Suprapubic skin (tissue), 4 donors: ENCODE measurements at places on chromosomes 3 and 15.

DNA sequence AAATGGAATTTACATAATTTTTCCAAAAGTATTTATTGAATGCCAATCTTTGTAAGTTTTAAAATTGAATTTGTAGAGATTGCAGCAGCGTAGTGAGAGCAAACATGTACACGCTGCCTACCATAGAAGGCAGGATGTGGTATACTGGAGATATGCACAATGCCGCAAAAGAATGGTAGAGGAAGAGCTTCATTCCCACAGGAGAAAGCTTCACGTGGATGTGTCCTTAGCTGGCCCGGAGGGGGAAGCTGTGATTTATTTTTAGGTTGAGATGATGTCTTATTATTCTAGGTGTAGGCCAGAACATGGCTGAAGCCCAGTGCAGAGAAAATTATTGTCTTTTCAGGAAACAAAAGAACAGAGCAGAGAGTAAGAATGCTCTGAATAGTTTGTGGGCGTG lies 743.3 kb upstream of the BCHE start:
- DNase-seq, result no peak

DNA sequence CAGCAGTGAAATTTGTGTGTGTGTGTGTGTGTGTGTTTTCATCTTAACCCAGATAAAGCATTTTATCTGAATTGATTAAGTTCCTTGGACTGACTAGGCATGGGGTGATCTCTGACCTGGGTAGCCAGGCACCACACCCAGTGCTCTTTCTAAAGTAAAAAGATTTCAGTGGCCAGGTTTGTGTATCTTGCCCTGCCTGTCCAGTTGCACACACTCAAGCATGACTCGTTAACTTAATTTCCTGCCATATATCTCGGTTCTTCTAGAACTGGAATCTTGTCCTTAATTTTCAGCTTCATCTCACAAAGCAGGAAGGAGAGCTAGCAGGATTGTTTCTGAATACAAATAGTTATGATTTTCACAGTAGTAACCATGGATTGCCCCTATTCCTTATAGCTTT lies 17.0 kb downstream of the TM4SF18 start:
- no peak for DNase-seq

- no peak for DNase-seq
Measured at GRCh38 chr3:27010834-27011233, 358.3 kb downstream of the NEK10 start.

DNA sequence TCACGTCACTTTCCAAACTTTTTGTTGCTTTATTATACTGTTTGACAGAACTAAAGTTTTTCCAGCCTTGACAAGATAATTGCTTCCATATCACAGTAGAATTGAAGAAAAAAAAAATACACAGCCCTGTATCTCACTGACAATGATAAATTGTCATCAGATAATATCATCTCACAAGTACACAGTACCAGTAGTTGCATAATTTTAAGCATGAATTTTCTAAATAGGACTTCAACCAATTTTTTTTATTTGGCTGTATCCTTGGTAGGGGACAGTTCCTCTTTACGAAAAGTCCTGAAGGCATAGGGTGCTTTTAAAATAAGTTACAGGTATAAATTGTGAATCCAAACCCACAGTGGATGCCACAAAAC lies 230.7 kb downstream of the ATP8B4 start:
- DNase-seq, result no peak

DNA sequence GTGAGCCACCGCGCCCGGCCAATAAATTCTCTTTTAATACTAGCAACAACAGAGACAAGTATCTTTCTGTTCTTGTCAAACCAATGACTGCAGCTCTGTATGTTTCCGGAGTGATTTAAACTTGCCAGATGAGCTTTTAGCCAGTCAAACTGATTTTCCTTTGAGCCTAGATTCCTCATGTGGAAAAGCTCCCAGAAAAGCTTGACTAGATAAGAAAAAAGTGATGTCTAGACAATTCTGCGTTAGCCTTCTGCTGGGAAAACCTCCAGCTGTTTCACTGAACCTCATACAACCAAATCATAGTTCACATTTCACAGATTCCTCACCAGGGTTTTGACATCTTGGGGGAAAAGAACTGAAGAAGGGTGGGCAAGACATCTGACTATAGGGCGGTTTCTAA lies 78.6 kb downstream of the MAGI1 start:
- DNase-seq, result no peak

DNA sequence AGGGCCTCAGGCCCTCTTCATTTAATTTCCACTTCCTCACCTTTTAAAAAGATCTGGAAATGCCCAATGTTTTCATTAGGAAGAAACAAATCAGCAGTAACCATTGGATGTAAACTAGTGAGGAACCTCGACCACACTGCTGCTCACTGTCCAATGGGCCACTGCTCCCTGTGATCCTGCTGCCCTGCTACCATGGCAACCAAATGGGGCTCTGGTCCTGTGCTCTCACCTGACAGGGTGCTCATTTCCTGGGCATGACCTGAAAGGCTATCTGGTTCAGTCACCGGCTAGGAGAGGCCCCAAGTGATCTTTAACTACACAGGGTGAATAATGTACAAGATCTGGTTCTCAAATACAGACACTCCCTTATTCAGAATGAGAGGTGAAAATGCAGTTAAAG lies 54.6 kb downstream of the ARHGEF3 start:
- DNase-seq, result no peak

GRCh38 chr15:40355976-40356585 lies 1.9 kb upstream of the DISP2 start:
- no peak for DNase-seq

GRCh38 chr15:62365795-62366442 lies 200.8 kb upstream of the C2CD4B start:
- no peak for DNase-seq

GRCh38 chr3:136544532-136544931 lies 207.6 kb downstream of the STAG1 start:
- no peak for DNase-seq
